ENCODE measurements at places on chromosomes 16 and 17.

DNA sequence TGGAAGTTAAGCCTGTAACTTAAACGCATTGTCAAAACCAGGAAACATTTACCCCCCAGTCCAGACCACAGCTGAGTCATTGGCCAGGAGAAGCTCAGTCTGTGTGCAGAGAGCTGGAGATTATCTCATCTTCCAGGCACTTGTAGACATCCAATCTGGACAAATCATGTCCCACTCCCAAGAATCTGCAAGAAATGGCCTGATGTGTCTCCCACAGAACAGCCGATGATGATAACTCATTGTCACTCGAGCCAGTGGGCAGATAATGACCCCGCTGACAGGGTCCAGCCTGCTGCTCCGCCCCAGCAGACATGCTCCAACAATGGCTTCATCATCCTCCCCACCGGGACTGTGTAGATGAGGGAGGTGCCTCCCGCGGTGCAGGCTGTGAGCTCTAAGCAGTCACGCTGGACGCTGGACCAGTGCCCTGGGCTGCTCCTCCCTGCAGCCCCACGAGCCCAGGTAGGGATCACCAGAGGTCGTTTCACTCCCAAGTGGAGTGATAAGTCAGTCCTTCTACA lies 322.5 kb downstream of the C16orf95 start:
- DNase-seq: no peak

- no peak for DNase-seq
These were observed 2.1 kb downstream of the TEN1 start for GRCh38 chr17:75981019-75981615.

DNA sequence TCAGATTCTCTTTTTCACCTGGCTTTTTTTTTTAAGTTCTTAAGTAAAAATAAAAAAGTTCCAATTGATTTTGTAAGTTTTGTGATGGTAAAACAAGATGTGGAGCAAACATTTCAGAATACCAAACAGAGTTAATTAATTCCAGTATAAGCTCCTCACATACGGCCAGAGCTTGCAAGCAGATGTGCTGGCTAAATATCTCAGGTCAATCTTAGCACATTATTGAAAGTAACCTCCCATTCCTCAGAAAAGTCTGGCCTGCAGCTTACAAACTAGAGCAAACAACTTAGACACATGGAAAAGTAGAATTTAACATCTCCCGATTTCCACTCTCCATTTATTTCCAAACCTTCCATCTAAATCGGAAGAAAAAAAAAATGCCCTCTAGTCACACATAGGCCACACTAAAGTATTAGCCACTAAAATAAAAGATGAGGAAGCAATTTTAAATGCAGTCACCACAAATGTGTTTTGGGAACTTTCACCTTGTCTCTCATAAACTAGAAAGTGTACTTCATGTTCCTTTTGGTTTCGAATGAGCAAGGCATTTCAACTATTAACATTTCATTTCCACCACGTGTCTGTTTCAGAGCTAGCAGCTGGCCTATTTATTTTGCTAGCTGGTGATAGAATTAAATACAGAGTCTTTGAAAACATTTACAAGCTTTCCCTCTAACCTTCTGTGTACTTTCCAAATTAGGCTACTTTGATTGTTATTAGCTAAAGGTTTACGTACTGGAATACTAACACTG lies 143.3 kb downstream of the STX8 start:
- no peak for DNase-seq

DNA sequence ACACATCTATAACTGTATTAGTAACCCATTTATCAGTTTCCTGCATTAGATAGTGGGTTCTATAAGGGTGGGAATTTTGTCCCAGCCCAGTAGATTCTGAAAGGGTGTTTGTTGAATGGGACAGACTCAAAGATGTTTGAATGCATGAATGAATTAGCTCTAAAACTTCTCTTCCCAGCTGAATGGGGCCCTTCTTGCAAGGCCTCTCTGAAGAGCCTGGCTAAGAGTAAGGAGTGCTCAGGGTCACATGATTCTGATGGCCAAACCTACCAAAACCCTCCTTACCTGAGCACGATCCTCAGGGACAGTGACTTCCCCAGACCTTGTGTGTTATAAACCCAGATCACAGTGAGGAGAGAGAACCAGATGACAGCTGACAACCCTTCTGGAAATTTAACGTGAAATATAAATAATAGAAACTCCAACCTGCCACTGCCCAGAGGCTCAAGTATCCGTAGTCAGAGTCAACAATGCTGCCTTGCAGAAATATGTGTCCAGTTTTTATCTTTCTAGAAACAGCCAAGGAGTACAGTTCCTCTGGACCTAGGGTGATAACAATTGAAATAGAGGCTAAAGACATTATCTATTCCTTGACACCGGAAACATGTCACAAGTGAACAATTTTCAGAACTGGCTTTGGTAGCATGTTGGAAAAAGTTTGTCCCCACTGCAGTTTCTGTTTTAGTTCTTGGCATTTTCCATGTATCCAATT lies 268.9 kb upstream of the MAF start:
- no peak for DNase-seq

GRCh38 chr16:80191928-80192327 lies 348.9 kb upstream of the DYNLRB2 start:
- DNase-seq: no peak

DNA sequence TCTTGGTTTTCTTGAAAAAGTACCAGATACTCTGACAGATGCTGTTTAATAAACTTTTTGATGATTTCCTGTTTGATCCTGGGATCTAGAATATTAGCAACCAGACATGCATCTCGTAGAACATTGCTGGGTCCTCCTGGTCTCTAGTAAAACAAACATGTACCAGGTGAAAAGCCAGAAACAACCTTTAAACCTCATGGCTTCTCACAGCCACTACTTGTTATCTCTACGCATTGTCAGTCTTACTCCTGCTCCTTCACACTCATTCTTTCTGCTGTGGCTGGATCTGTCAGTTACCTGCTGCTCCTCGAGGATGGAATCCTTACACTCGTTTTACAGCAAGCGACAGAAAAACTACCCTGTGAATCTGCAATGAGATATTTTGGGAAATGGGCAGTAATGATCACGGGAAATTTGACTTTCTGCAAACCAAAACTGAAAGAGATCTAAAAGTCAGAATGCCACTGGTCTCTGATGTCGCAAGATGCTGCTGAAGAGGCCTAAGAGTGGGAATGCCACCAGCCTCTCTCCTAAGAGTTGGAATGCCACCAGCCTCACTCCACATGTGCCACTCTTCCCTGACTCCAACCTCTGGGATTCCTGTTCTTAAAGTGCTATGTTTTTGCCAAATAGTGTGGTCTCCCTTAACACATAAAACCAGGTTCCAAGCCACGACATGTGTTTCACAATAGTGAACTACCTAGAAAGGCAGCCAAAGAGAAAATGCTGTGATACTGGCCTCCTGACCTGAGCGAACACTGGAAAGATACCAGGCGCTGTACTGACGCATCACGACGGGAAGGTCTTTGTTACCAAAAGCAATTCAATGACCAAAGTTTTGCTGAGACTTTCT lies 86.3 kb downstream of the VPS53 start:
- DNase-seq: no peak
